Activated naive CD4-positive, alpha-beta T cell treated with anti-CD3 and anti-CD28 coated beads, Interleukin-2, amount 50 U/mL, for 16 hours (primary cell): ENCODE measurements at places on chromosomes 5 and 9.

GRCh38 chr5:72667708-72668107 is 148.8 kb upstream of the TNPO1 start:
- no peak for DNase-seq

DNA sequence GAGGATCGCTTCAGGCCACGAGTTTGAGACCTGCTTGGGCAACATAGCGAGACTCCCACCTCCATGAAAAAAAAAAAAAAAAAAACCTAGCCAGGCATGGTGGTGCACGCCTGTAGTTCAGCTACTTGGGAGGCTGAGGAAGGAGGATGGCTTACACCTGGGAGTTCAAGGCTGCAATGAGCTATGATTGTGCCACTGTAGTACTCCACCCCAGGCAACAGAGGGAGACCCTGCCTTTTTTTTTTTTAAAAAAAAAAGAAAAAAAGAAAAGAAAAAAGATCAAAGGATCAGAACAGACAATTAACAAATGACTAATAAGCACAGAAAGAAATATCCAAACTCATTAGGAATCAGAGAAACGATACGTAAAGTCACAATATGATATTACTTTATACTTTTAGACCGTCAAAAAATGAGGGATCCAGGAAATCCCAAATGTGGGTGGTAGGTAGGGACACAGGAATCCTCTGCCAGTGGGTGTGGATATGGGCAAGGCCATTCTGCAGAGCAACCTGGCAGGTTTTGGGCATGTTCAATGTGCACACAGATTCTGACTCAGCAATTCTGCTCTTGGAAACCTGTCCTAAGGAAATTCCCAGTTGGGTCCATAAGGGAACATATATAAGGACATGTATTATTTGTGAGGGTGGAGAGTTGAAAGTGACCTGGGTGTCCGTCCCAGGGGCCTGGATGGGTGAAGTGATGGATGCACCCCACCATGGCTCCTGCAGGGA is 144.7 kb upstream of the TBC1D2 start:
- no peak for DNase-seq

DNA sequence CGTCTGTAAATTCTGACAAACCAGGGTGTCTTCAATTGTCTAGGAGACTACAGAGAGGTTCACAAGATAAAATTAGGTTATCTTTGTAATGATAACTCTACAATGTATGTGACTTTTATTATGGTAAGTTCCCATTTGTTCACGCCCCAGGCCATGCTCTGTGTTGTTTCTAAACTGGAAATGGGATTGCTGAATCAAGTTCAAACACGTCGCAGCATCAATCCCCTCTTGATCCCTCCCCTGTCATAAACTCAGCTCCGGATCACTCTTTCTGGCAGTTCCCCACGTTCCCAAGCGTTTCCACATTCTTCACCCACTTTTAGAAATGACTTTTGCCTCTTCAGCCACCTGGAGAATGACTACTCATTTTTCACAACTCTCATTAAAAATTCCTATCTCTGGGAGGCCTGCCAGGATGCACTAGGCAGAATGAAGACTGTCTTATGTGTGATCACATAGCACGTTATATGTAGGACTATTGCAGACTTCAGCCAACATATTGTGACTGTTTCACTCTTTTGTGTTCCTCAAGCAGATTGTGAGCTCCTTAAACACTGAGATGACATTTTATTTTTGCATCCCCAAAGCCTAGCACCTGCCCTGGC is 1124.2 kb upstream of the WWC1 start:
- DNase-seq, result no peak

GRCh38 chr5:139186752-139187326 is 11.3 kb downstream of the SIL1 start:
- no peak for DNase-seq

DNA sequence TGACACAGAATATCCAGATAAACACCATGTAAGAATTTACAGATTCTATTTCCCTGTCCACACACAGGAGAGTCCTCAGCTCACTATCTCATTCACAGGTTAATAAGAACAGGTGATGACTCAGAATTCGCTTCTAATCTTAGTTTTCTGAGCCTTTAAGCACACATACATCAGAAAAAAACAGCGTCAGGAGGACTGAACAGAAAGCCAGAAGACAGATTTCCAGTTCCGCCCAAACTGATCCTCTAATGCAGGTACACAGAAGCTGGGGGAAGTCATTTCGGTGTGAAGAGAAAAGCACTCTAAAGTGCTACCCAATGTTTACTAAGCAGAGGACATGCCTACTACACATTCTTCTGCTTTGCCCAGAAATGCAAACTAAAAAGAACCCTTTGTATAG is 1.6 kb downstream of the CEMIP2 start:
- no peak for DNase-seq

DNA sequence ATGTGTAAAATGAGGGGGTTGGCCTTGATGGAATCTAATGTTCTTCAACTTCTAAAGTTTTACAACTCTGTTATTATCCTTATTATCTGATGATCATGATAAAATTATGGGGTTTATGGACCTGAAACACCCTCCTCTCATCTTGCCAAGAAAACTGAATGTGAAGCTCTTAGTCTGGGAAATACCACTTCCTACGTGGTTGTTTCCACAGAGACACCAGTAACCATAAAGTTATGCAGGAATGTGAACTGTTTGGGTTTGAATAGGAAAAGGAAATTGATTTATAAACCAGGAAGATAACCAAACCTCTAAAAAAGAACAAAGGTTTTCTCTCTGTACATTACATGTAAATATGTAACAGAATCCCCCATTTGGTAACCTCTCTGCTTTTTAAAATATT is 28.3 kb upstream of the RAI14 start:
- DNase-seq, result no peak

GRCh38 chr5:170603578-170604565 is 100.1 kb downstream of the KCNIP1 start:
- DNase-seq, result no peak

- no peak for DNase-seq
Observed at GRCh38 chr5:105773241-105773640, 1897.5 kb downstream of the EFNA5 start.

DNA sequence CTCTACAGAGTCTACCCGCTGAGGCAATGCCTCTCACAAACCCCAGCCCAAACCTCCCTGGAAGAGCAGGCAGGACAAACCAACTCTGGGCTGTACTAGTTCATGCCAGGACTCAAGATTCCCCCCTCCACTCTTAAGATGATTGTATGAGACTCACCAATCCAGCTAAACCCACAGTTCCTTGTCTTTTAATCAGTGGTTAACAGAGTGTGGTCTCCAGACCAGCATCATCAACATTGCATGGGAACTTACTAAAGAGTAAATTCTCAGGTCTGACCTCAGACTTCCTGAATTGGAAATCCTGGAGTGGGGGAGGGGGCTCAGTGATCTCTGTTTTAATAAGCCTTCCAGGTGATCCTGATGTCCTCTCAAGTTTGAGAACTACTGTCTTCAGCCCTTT is 240.9 kb downstream of the GAS1 start:
- DNase-seq, result no peak

GRCh38 chr5:121937762-121938161 is 24.0 kb upstream of the SRFBP1 start:
- no peak for DNase-seq

DNA sequence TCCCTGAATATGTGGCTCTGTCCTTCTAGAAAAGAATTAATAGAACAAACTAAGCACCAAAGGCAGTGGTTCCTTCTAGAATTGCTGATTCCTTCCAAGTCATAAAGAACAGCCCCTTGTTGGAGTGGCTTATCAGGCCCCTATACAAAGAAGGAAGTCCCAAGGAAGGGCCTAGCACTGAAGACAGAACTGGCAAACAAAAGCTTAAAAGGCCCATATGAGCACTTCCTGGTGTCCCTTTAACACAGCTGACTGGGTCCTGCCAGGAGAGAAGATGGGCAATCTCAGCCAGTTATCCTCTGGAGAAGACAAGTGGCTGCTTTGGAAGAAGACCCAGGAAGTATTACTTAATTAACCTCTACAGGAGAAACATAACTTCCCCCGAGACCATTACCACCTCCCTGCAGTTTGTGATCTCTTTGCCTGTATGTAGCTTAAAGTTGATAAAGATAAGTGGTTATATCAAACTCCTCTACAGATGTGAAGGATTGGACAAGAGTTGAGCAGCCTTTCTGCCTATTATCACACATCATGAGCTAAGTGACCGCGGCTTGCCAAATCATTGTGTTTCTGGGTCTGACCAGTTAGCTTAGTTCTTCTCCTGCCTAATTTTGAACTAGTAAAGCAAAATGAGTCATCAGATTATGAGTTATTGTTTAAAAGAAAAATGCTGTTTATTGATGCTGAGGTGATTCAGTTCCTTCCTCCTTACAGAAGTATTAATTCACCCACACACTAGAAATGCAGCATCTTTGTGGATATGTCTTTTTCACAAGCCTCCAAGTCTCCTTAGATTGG is 13.3 kb upstream of the STING1 start:
- DNase-seq, result no peak
